ENCODE measurements at places on chromosomes 5 and 9.

DNA sequence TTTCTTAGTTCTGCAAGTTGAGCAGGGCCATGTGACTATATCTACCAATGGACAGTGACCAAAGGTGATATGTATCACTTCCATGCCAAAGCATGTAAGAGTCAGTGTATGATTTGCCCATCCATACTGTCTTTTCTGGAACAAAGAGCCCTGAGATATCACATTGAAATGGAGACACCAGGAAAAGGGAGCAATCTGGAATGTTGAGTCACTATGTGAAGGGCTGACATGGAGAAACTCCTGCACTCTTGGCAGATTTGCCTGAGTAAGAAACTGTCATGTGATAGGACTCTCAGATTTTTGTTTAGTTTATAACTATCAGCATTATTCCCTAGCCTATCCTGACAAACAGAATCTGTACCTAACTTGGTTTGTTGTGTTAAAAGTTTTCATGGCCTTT lies 29.8 kb upstream of the TMEM161B start:
- no peak for DNase-seq

DNA sequence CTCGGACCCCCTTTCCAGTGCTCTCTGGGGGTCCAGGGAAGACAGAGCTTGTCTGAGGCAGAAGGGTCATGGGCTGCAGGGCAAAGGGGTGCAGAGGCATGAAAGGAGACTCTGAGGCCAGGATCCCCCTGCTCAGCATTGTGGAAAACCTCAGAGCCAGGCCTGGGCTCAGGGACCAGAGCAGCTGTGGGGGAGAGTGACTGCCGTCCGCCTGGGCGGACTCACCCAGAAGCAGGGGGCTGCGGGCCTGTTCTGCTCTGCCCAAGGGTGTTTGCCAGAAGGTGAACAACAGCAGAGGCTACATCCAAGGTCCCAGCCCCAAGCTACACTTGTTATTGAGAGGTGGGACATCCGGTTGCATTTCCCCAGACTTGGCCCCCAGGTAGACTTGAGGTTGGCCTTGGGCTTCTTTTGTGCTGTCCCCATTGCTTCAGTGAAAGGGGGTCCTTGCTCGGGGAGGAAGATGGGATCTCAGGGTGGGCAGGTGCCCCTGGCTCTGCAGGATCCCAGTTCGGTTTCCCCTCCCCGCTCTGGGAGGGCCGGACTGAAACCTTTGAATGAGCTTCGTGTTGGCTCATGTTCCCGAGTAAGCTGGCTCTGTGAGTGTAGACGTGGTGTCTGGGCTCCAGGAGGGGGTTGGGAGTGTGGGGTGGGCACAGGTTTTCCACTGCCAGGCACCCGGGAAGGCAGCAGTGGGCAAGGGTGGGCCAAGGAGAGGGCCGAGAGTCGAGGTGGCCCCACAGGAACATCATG lies 92.1 kb downstream of the COL5A1 start:
- DNase-seq: no peak

DNA sequence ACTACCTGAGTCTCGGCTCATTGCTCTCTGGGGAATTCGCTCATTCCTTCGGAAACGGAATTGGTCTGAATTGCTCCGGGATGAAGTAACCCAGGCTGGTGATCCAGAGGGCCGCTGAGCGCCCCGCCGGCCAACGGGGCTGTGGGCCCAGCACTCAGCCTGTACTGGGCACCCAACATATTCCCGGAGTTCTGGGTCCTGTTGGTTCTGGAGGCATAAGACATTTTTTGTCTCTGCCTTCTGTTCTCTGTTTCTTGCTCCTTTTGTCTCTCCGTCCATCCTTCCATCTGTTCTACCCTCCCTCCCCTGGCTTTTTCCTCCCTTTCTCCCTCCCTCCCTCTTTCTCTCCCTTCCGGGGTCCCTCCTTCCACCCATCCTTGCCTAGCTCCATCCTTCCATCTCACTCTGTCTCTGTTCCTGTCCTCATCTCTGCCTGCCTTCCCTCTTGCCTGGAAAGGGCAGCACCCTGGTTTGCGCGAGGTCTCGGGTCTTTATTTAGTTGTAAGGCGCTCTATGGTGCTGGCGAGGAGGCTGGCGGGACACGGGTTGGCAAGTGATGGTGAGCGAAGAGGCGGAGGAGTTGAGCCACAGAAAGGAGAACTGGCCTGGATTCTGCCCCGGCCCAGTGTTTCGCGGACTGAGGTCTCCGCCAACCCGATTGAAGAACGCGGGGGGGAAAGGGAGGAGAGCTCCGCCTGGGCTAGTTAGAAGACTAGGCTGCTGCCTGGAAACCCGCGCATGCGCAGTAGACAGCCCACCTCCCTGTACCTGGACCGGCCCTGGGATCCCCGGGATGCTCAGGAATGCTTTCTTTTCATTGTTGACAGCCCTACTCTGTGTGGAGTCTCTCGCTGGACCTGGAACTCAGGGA lies 1468.0 kb downstream of the FOXD4L5 start:
- DNase-seq: peak; percentile 65

GRCh38 chr5:74499256-74500050 lies 141.1 kb downstream of the ENC1 start:
- no peak for DNase-seq

GRCh38 chr9:77899679-77900354 lies 131.8 kb downstream of the GNAQ start:
- no peak for DNase-seq

DNA sequence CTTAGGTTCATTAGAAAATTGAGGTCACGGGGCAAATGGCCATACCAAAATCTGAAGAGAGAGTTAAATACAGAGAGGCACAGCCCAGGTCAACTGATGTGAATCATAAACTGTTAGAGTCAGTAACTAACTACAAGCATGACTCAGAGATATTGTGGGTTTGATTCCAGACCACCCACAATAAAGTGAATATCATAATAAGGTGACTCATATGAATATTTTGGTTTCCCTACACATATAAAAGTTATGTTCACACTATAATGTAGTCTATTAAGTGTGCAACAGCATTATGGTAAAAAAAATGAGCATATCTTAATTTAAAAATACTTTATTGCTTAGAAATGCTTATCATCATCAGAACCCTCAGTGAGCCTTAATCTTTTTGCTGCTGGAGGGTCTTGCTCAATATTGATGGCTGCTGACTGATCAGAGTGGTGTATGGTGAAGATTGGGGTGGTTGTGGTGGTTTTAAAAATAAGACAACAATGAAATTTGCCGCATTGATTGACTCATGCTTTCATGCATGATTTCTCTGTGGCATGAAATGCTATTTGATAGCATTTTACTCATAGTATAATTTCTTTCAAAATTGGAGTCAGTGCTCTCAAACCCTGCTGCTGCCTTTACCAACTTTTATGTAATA lies 53.1 kb upstream of the EDIL3 start:
- DNase-seq: no peak

DNA sequence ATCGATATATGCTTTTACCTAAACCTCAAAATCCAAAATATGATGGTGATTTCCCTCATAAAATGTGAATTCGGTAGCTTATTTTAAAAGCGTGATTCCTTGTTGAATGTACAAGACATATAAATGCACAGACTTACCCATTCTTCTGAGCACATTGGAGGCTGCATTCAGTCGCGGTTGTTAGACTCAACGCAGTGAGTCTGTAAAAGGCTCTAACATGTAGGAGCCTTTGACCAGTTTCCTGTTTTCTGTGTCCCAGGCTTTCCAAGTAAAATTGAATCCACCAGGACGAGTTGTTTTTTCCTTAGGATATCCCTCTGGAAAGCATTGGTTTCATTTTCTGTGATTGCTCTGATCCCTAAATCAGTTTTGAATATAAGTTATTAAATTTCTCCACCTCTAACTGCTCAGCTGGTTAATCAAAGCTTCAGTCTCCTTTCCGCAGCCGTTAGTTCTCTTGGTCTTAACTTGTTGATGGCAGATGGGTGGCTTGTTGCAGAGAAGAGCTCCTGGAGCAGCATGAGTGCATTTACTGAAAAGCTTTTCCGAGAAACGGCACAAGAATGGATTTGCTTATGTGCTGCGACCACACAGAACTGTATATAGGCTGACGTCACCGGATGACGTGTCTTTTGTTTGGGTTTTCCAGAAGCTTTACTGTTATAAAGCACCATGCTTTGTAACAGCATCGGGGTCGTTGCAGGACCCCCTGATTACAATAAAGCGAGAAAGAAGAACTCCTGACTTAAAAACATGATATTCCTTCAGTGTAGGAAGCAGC lies at the start of gene LRRTM2:
LRRTM2 (minus strand) TSS at position 565 of the 781 bp plus-strand sequence; CDS start at position 141, 424 bp downstream.
- DNase-seq: no peak

DNA sequence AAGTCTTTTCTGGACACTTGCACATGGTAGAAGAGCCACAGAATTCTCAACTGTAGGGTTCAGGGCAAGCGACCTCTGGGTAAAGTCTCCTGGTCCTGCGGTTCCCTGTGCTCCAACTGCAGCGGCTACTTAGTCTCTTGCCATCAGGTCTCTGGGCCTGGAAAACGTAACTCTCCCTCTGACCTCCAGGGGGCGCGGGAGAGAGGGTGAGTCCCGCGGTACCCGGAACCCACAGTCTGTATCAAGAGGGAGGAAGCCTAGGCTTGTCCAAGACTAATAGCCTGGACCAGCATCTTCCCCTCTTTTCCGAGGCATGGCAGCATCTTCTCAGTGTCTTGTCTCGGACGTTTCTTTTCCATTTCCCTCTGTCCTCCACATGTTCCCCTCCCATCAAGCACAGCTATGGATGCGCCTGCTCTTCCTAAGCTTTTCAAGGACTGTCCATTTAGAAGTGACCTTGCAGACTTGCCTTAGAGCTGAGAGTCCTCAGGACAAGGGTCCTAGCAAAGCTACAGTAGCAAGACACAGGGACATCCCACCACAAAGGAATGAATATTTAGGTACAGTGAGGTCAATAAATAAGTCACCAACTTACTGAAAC lies 59.3 kb downstream of the FSTL4 start:
- peak; percentile 56 for DNase-seq

- DNase-seq: no peak
These were observed 138.2 kb upstream of the ARRDC3 start for GRCh38 chr5:91521334-91521733.

GRCh38 chr9:130473566-130473965 lies 28.8 kb downstream of the ASS1 start:
- no peak for DNase-seq
